ENCODE measurements at places on chromosomes 4 and X.

- no peak for DNase-seq
These were observed 8.4 kb downstream of the NDUFA1 start for GRCh38 chrX:119880076-119880475.

GRCh38 chr4:68406479-68406859 lies 40.8 kb upstream of the TMPRSS11E start:
- no peak for DNase-seq

- DNase-seq, result no peak
These were observed 19.9 kb upstream of the TXK start for GRCh38 chr4:48153791-48154550.

GRCh38 chrX:6203462-6204215 lies 25.0 kb downstream of the NLGN4X start:
- no peak for DNase-seq
